Activated T-helper 2 cell treated with anti-CD3 and anti-CD28 coated beads, Interferon-gamma antibody, Interleukin-2, Interleukin-4, amounts not matched to agents 10 μg/mL and 5 μg/mL and 100 μg/mL, durations not matched to agents 14 hours and 24 hours and 36 hours (primary cell): ENCODE measurements at places on chromosomes 4 and X. TPM values are rescaled to one million over a fixed set of nuclear protein-coding genes. Genes with fewer than 3 reads are reported as not detected.
A peak's percentile ranks its signal among the peaks of the same experiment; 100 is the strongest.

- no peaks in the 10 kb centered on the region for H3K4me1 ChIP-seq
- H3K36me3 ChIP-seq: no peaks in the 10 kb centered on the region
- no peak overlapping the region for H3K4me3 ChIP-seq
Measured at GRCh38 chr4:5409972-5410618, 298.3 kb downstream of the EVC2 start.

DNA sequence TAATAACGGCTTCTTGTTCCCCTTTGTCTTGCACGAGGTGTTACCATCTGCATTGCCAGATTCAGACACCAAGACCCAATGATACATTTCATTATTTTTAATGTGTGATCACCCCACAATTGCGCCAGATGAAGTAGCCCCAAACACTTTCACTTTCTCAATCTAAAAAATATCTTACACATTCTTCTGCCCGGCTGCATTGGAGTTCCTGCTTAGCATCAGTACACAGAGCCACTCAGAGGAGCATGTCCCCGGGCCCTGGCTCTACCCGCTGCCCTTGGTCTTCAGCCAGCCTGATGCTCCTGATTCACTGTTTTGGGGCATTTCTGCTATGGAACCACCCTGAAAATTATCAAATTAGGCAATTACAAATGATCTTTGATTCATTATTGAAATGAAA, 66.0 kb upstream of the TENM3 start:
- H3K4me3 ChIP-seq: no peak overlapping the region
- H3K36me3 ChIP-seq: no peaks in the 10 kb centered on the region
- no peaks in the 10 kb centered on the region for H3K27me3 ChIP-seq

DNA sequence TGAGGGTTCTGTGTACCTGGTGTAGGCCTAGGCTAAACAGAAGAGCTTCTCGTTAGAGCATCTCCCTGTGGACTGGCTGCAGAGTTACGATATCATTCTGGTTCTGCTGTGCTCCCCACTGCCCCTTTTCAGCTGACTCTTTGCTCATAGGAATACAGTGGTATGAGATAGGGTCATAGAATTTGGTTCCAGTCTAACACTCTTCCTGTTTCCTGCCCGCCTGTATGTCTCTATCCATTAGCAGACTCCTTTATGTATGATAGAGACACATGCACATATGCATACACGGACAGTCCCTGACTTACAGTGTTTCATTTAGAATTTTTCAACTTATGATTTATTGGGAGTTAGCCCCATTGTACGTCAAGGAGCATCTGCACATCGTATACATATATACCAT, 15.3 kb downstream of the RNF4 start:
- H3K27ac ChIP-seq: peak overlapping the region; percentile 9
- H3K36me3 ChIP-seq: peaks cover 25% of the 10 kb centered on the region
- H3K4me3 ChIP-seq: no peak overlapping the region
- H3K27me3 ChIP-seq: no peaks in the 10 kb centered on the region
- DNase-seq: no peak
- peaks cover 68% of the 10 kb centered on the region for H3K4me1 ChIP-seq

- no peak overlapping the region for H3K27ac ChIP-seq
- H3K36me3 ChIP-seq: no peaks in the 10 kb centered on the region
- no peak for DNase-seq
- no peaks in the 10 kb centered on the region for H3K27me3 ChIP-seq
- H3K4me3 ChIP-seq: no peak overlapping the region
Measured at GRCh38 chr4:53706422-53707032, 115.2 kb upstream of the LNX1 start.

GRCh38 chr4:162931286-162931685, 235.4 kb downstream of the NAF1 start:
- H3K4me1 ChIP-seq: no peaks in the 10 kb centered on the region
- H3K36me3 ChIP-seq: no peaks in the 10 kb centered on the region
- H3K27ac ChIP-seq: no peak overlapping the region
- no peak for DNase-seq
- no peaks in the 10 kb centered on the region for H3K27me3 ChIP-seq
- H3K4me3 ChIP-seq: no peak overlapping the region

GRCh38 chr4:31415629-31416028, 695.5 kb downstream of the PCDH7 start:
- no peaks in the 10 kb centered on the region for H3K27me3 ChIP-seq
- no peaks in the 10 kb centered on the region for H3K4me1 ChIP-seq
- no peaks in the 10 kb centered on the region for H3K36me3 ChIP-seq

- no peak overlapping the region for H3K4me3 ChIP-seq
- no peak for DNase-seq
- H3K36me3 ChIP-seq: no peaks in the 10 kb centered on the region
- H3K27ac ChIP-seq: no peak overlapping the region
- H3K27me3 ChIP-seq: no peaks in the 10 kb centered on the region
Measured at GRCh38 chr4:65954416-65954815, 284.1 kb upstream of the EPHA5 start.

- H3K27me3 ChIP-seq: no peaks in the 10 kb centered on the region
- DNase-seq: no peak
- H3K27ac ChIP-seq: no peak overlapping the region
- H3K4me1 ChIP-seq: peaks cover 4% of the 10 kb centered on the region
Measured at GRCh38 chrX:11214346-11215190, 78.6 kb upstream of the AMELX start.

DNA sequence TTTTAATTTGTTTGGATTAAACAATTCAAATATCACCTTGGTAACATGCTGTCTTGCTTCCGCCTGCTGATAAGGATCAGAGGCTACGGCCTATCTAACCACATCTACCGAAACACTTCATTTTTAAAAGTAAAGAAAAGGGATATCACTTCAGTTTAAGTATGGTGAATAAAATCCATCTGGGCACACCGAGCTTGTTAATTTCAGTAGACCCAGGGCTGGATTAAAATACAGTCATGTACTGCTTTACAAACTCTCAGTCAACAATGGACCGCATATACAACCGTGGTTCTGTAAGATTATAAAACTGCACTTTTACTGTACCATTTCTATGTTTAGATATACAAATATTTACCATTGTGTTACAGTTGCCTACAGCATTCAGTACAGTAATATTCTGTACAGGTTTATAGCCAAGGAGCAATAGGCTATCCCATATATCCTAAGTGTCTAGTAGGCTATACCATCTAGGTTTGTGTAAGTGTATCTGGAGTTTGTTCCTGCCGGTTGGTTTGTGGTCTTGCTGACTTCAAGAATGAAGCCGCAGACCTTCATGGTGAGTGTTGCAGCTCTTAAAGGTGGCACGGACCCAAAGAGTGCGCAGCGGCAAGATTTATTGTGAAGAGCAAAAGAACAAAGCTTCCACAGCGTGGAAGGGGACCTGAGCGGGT, 40.0 kb downstream of the SEPTIN11 start:
- H3K4me1 ChIP-seq: peaks cover 50% of the 10 kb centered on the region
- H3K27me3 ChIP-seq: peaks cover 80% of the 10 kb centered on the region
- H3K4me3 ChIP-seq: no peak overlapping the region
- no peaks in the 10 kb centered on the region for H3K36me3 ChIP-seq
- H3K27ac ChIP-seq: no peak overlapping the region

DNA sequence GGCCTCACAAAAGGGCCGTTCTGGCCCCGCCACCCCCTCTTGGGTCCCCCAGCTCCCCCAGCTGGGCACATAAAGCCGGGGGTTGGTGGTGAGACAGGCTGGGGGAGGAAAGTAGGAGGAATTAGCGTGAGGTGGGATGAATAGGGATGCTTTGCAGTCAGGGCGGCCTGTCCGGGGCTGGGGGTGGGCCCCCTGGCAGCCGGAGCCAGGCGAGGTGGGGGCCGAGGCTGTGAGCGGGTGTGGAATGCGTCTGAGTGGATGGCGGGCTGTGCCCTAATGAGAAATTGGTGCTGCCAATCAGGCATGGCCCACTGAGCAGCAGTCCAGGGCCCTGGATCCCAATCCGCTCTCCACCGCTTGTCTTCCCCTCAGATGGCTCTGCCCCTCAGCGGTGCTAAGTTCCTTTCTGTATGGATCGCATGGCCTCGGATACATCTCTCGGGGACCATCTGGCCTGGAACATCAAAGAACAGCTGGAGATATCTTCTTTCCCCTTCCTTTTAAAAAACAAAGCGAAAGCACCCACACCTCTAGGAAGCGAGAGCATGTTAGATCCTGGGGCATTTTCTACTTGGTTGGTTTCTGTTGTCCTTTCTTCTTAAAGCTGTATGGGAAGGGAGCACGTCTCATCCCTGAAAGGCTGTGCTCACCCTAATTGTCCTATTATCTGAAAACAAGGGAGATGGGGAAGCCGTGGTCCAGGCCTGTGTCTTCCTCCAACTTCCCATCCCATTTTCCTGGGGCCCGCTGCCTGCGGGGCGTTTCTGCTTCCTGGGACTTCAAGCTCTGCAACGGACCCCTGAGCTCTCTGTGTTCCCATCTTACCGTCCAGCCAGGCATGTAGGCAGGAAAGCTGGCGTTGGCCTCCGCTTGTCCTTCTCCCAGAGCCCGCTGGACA, 106.9 kb downstream of the SORCS2 start:
- no peaks in the 10 kb centered on the region for H3K36me3 ChIP-seq
- H3K27me3 ChIP-seq: no peaks in the 10 kb centered on the region
- DNase-seq: no peak
- H3K4me3 ChIP-seq: no peak overlapping the region

PCDH10 gene
- 0.09 TPM in 1 of 2 replicates, not detected in the other for total RNA-seq

AMTN gene
- not detected in 2 replicates for total RNA-seq

KIF4A gene
- 24.4 and 26.5 TPM in 2 replicates for total RNA-seq

CCDC158 gene
- total RNA-seq: not detected in 2 replicates

ANK2 gene
- 2.5 and 2.9 TPM in 2 replicates for total RNA-seq
